ENCODE measurements at places on chromosomes 4 and X. TPM values are rescaled to one million over a fixed set of nuclear protein-coding genes. Genes with fewer than 3 reads are reported as not detected.

The TCEAL8 gene
- total RNA-seq = 44.3 TPM

GRCh38 chr4:113990886-113991285 is 11.4 kb upstream of the ARSJ start:
- H3K36me3 ChIP-seq = no peaks in the 10 kb centered on the region
- H3K27me3 ChIP-seq = no peaks in the 10 kb centered on the region
- no peak overlapping the region for H3K27ac ChIP-seq
- H3K4me1 ChIP-seq = no peaks in the 10 kb centered on the region
- no peak for DNase-seq

GRCh38 chrX:137427426-137427778 is 138.5 kb upstream of the ZIC3 start:
- no peaks in the 10 kb centered on the region for H3K4me1 ChIP-seq
- H3K4me3 ChIP-seq = no peak overlapping the region
- H3K27ac ChIP-seq = no peak overlapping the region
- H3K36me3 ChIP-seq = no peaks in the 10 kb centered on the region
- DNase-seq = no peak

GRCh38 chr4:81827577-81828202 is 356.0 kb upstream of the RASGEF1B start:
- H3K27me3 ChIP-seq = no peaks in the 10 kb centered on the region
- H3K4me1 ChIP-seq = no peaks in the 10 kb centered on the region
- no peaks in the 10 kb centered on the region for H3K36me3 ChIP-seq
- no peak for DNase-seq
- H3K4me3 ChIP-seq = no peak overlapping the region

DNA sequence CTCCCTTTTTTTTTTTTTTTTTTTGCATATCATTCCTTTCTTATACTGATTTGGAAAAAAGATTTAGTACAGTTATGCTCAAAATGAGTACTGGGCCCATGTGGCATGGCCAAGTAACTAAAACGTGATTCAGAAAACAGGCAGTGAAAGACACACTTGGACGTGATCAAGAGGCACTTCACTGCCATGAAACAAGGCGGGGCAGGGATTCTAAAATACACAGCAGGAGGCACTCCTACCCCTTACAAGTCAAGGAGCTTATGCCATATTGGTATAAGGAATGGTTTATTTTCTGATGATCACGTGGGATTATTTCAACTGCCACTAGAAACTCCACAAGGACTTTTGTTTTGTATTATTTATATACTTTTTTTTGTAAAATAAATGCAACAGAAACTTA is 72.0 kb downstream of the CHST7 start:
- H3K27me3 ChIP-seq = no peaks in the 10 kb centered on the region
- H3K4me3 ChIP-seq = no peak overlapping the region
- no peaks in the 10 kb centered on the region for H3K36me3 ChIP-seq
- no peak overlapping the region for H3K27ac ChIP-seq
- DNase-seq = no peak

- DNase-seq = no peak
- no peaks in the 10 kb centered on the region for H3K36me3 ChIP-seq
- H3K27me3 ChIP-seq = no peaks in the 10 kb centered on the region
- no peak overlapping the region for H3K4me3 ChIP-seq
- H3K27ac ChIP-seq = no peak overlapping the region
- H3K4me1 ChIP-seq = no peaks in the 10 kb centered on the region
Measured at GRCh38 chr4:40731361-40731760, 18.4 kb upstream of the NSUN7 start.

DNA sequence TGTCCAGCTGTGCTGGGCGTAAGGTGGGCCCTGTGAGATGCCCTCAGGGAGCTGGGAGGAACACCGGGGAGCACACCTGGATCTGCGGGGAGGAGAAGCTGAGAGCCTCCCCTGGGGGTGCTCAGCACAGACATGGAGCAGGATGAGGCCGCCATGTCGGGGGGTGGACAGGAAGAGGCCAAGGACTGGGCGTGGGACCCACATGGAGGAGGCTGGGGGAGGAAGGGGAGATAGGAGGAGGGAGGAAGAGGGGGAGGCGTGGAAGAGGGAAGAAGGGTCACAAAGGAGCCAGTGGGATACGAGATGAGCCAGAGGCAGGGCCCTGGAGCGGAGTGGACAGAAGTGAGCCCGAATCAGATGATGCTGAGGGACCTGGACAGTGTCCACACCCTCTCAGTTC is 66.3 kb downstream of the ZFYVE28 start:
- H3K27ac ChIP-seq = no peak overlapping the region
- no peak overlapping the region for H3K4me3 ChIP-seq
- H3K4me1 ChIP-seq = peaks cover 5% of the 10 kb centered on the region
- DNase-seq = no peak
- H3K27me3 ChIP-seq = no peaks in the 10 kb centered on the region

Data from Karpas-422 (cell line).